ENCODE measurements at places on chromosomes 5 and 9.

DNA sequence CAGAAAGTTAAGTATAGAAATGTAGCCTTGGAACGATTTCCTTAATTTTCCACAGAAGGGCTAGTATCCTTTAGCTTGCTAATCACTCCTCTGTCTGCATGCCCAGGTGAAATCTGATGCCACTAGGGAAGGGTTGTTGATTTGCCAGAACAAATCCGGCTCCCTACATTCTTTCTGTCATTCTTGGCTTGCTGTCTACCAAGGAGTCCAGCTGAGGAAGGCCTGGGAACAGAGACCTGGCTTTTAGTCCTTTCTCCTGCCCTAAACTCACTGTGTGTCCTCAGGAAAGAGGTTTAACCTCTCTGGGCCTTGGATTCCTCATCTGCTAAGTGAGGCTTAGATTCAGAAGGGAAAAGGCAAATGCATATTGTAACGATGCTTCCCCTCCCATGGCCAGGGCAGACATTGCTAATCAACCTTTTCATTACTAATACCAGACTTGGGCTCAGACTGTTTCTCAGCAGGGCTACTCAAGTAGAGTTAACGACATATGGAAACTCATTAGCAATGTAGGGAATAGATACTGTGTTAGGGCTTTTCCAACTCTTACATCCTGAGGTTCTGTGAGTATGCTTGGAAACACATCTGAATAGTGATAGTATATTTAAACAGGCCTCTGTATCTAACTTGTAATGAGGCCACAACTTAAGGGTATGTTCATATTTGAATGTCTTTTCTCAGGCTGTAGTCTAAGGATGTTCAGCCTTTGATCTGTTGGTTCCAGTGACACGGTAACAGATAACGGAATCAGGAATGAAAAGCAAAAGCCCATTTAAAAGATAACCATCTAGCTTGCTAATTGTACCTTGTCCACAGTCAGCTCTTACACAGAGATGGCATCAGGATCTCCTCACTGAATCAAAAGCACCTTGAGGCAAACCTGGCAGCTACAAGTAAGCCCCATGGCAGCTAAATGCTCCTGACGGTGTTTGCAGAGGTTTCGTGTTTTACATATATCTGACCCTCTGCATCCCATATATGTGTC, 4.1 kb downstream of the GALNT10 start:
- H3K4me3 ChIP-seq = no peak overlapping the region
- H3K27ac ChIP-seq = no peak overlapping the region
- peaks cover 23% of the 10 kb centered on the region for H3K36me3 ChIP-seq

GRCh38 chr9:89781838-89782540, 177.2 kb downstream of the GADD45G start:
- peak; percentile 31 for DNase-seq
- H3K4me3 ChIP-seq = no peak overlapping the region
- H3K27ac ChIP-seq = no peak overlapping the region
- no peaks in the 10 kb centered on the region for H3K36me3 ChIP-seq
- peaks cover 14% of the 10 kb centered on the region for H3K4me1 ChIP-seq

- H3K27me3 ChIP-seq = peaks cover 6% of the 10 kb centered on the region
- no peaks in the 10 kb centered on the region for H3K36me3 ChIP-seq
- DNase-seq = no peak
- no peak overlapping the region for H3K27ac ChIP-seq
Observed at GRCh38 chr5:42020788-42021530, 95.9 kb downstream of the FBXO4 start.

DNA sequence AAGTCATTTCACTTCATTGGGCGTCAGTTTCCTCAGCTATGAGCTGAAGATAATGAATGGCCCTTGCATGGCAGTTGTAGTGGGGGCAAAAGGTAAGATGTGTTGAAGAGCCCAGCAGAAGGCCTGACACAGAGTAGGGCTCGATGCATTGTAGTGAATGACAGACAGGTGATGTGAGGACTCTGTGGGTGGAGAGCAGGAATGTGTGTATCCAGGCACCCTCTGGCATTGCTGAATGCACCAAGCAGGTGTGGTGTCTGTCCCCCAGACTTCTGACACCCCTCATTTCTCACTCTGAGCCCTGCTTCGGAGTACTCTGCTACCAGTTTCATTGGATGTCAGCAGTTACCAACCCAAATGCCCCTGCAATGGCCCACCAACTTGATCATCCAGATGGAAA, 22.4 kb downstream of the LHX2 start:
- peaks cover 16% of the 10 kb centered on the region for H3K27me3 ChIP-seq
- H3K27ac ChIP-seq = no peak overlapping the region
- no peaks in the 10 kb centered on the region for H3K36me3 ChIP-seq
- DNase-seq = no peak

DNA sequence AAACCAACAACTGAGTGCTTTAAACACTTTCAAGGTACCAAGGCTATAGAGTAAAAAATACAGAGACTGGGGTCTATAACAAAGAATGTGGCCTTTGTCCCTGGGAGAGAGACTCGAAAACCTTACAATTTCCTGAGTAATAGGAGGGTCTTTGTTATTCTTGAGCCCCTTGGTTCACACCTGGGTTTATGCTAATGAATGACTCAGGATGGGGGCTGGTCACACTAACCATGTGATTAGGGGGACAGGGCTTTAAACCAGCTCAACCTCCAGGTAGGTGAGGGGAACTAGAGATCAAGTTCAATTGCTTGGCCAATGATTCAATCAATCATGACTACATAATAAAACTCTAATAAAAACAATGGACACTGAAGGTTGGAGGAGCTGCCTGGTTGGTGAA, 50.2 kb downstream of the PLPP1 start:
- no peak overlapping the region for H3K27ac ChIP-seq
- no peak for DNase-seq
- H3K4me3 ChIP-seq = no peak overlapping the region
- peaks cover 8% of the 10 kb centered on the region for H3K36me3 ChIP-seq
- no peaks in the 10 kb centered on the region for H3K4me1 ChIP-seq

GRCh38 chr5:172773481-172774469, 2.8 kb upstream of the DUSP1 start:
- H3K27me3 ChIP-seq = no peaks in the 10 kb centered on the region
- no peak for DNase-seq
- H3K27ac ChIP-seq = peak overlapping the region; percentile 100
- H3K36me3 ChIP-seq = peaks cover 7% of the 10 kb centered on the region
- peaks cover 27% of the 10 kb centered on the region for H3K4me1 ChIP-seq

DNA sequence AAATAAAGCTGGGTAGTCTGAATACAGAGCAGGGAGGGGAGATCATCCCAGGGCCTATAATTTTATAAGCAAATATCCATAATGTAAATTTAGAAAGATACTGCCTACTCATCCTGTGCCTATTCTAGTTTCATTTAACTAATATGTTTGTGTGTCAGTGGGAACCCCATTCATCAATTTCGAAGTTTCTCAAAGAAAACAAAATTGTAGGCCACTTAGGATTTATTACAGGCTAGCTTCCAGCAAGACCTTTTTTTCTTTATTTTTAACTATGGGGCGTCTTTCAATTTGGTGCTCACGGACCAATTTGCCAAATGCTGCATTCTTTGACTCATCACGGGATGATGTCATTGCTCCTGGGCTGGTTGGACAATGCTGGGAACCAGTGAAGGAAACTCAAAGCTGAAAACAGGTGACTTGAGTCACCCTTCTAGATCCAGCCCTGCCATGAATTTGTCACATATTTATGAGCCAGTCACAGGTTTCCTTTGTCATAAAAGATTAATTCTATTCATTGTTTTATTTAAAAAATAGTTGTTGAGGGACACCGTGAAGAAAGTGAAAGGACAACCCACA, 13.4 kb downstream of the PCSK5 start:
- H3K4me3 ChIP-seq = no peak overlapping the region
- H3K4me1 ChIP-seq = no peaks in the 10 kb centered on the region
- no peak overlapping the region for H3K27ac ChIP-seq
- DNase-seq = no peak

- peaks cover 2% of the 10 kb centered on the region for H3K36me3 ChIP-seq
- no peak for DNase-seq
- H3K4me1 ChIP-seq = peaks cover 16% of the 10 kb centered on the region
- no peak overlapping the region for H3K27ac ChIP-seq
Observed at GRCh38 chr5:439636-440035, 3.3 kb upstream of the EXOC3 start.

GRCh38 chr5:173315495-173316338, 12.5 kb downstream of the STC2 start:
- no peak for DNase-seq
- no peaks in the 10 kb centered on the region for H3K4me1 ChIP-seq
- H3K27me3 ChIP-seq = peaks cover 21% of the 10 kb centered on the region
- no peak overlapping the region for H3K4me3 ChIP-seq
- H3K27ac ChIP-seq = no peak overlapping the region
- H3K36me3 ChIP-seq = no peaks in the 10 kb centered on the region

GRCh38 chr5:138252944-138253343, 21.5 kb downstream of the GFRA3 start:
- no peak for DNase-seq
- H3K4me1 ChIP-seq = no peaks in the 10 kb centered on the region
- no peak overlapping the region for H3K4me3 ChIP-seq
- H3K27me3 ChIP-seq = peaks cover 8% of the 10 kb centered on the region
- no peak overlapping the region for H3K27ac ChIP-seq

- peaks cover 9% of the 10 kb centered on the region for H3K4me1 ChIP-seq
- no peak for DNase-seq
- peaks cover 33% of the 10 kb centered on the region for H3K27me3 ChIP-seq
- peaks cover 2% of the 10 kb centered on the region for H3K36me3 ChIP-seq
- no peak overlapping the region for H3K27ac ChIP-seq
- H3K4me3 ChIP-seq = no peak overlapping the region
Observed at GRCh38 chr5:1661831-1662558, 137.6 kb downstream of the MRPL36 start.

DNA sequence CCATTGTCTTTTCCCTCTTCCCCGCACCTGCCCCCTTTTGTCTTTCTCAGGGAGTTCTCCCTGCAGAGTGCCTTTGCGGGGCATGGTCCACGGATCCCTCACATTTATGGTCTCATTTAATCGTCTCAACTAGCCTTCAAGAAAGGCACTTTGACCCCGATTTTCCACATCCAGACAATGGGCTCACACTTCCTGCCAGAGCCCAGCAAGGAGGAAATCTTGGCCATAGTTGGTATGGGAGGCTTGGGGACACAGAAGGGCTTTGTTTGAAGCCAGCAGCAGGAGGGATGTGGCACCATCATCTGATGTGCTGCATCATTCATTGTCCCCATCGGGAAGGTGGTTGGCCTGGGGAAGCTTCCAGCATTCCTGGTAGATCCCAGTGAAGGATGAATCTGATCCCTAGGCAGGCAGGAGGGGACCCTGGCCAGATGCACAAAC, 24.9 kb downstream of the GSN start:
- no peak overlapping the region for H3K27ac ChIP-seq
- H3K4me1 ChIP-seq = peaks cover 12% of the 10 kb centered on the region
- peaks cover 4% of the 10 kb centered on the region for H3K36me3 ChIP-seq
- DNase-seq = no peak

DNA sequence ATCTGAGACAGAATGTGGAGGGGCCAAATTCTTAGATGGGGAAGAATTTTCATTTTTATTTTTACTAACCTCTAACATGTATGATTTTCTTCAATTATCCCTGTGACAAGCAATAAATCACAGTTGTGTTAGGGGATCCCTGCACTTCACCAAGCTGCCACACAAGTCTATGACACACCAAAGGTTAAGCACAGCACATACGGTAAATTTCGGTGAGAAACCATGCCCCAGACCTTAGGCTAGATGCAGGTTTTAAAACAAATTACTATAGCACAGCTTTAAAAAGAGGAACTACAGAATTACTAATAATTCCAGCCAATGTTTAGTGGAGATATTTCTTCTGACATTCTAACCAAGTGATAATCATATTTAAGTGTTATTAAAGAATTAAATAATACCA, 175.7 kb upstream of the RORB start:
- H3K36me3 ChIP-seq = no peaks in the 10 kb centered on the region
- no peak for DNase-seq
- H3K27me3 ChIP-seq = no peaks in the 10 kb centered on the region
- H3K27ac ChIP-seq = no peak overlapping the region

GRCh38 chr5:108579236-108579635, 168.5 kb upstream of the FER start:
- H3K4me1 ChIP-seq = peaks cover 2% of the 10 kb centered on the region
- peaks cover under 1% of the 10 kb centered on the region for H3K36me3 ChIP-seq
- no peak for DNase-seq
- H3K27me3 ChIP-seq = peaks cover 7% of the 10 kb centered on the region
- no peak overlapping the region for H3K4me3 ChIP-seq
- H3K27ac ChIP-seq = no peak overlapping the region

DNA sequence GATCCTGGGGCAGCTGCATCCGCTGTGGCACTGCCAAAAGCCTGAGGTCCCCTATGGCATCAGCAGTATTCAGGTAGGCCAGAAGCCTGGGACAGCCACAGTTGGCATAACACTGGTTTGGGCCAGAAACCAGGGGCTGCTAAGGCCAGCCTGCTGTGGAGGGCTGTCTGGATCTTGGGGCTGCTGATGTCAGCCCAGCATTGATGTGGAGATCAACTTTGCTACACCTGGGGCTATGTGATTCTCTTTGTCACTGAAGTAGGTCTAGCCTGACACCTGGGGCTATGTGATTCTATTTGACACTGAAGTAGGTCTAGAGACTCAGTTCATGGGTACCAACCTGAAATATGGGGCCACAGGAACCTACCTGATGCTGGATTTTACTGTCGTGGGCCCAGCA, 411.5 kb downstream of the RASEF start:
- DNase-seq = no peak
- no peak overlapping the region for H3K4me3 ChIP-seq
- no peaks in the 10 kb centered on the region for H3K4me1 ChIP-seq
- no peaks in the 10 kb centered on the region for H3K36me3 ChIP-seq
- no peaks in the 10 kb centered on the region for H3K27me3 ChIP-seq

DNA sequence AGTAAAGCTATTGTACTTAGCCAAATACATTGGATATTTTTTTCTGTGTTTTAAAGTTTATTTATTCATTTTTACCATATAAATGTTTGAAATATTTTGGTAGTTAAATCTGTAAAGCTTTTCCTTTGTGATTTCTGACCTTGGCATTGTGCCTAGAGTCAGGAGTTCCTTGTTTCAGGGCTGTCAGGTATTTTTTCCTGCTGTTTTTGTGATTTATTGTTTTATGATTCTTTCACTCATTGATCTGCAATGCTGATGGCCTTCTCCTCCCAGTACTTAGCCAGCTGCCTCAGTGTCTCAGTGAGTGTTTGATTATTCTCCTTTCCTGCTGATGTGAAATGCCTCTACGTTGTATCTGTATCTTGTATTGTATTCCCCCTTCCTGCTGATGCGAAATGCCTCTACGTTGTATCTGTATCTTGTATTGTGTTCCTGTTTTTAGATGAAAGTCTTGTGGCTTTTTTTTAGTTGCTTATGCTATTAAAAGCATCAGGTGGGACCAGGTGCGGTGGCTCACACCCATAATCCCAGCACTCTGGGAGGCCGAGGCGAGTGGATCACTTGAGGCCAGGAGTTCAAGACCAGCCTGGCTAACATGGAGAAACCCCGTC, 61.0 kb downstream of the EHMT1 start:
- peaks cover 4% of the 10 kb centered on the region for H3K36me3 ChIP-seq
- peak overlapping the region; percentile 83 for H3K27ac ChIP-seq
- H3K4me1 ChIP-seq = peaks cover 30% of the 10 kb centered on the region
- DNase-seq = no peak
- peak overlapping the region; percentile 63 for H3K4me3 ChIP-seq

- no peaks in the 10 kb centered on the region for H3K36me3 ChIP-seq
- DNase-seq = no peak
- H3K4me1 ChIP-seq = no peaks in the 10 kb centered on the region
- H3K27me3 ChIP-seq = peaks cover 2% of the 10 kb centered on the region
- no peak overlapping the region for H3K4me3 ChIP-seq
Observed at GRCh38 chr5:56112526-56113121, 117.9 kb upstream of the IL6ST start.
